ENCODE measurements at places on chromosomes 12 and 14.

- no peak for DNase-seq
Observed at GRCh38 chr14:91158091-91158790, 44.4 kb downstream of the DGLUCY start.

GRCh38 chr12:64457032-64457431 is 5.1 kb downstream of the TBK1 start:
- DNase-seq: no peak

DNA sequence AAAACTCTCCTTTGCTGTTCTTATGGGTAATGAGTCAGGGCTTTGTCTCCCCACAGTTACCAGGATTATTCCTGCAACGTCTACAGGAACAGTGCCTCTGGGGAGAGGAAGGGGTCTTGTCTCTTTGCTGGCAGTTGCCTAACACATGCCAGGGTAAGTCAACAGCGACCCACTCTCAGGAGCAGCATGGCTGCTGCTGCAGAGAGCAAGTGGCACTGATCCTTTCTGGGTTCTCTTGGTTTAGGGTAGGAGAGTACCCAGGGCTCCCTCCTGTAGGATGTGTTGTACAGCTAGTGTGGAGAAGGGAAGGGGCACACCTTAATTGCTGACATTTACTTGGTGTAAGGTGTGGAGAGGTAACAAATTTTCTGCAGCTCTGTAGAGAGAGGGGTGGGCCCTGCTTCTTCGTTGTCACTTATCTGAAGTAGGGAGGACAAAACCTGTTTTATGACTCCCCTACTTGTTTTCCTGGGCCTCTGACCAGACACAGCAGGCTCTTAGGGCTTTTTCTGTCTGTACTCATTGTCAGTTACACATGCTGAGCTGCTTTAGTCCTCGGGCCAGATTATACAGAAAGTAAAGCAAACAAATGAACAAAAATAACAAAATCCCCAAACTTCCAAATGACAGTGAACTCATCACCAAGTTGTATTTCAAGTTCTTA is 168.2 kb downstream of the ACSS3 start:
- DNase-seq: no peak

GRCh38 chr12:43127886-43128549 is 424.0 kb downstream of the ADAMTS20 start:
- DNase-seq: no peak

GRCh38 chr12:89253488-89253887 is 98.8 kb downstream of the DUSP6 start:
- DNase-seq: no peak

DNA sequence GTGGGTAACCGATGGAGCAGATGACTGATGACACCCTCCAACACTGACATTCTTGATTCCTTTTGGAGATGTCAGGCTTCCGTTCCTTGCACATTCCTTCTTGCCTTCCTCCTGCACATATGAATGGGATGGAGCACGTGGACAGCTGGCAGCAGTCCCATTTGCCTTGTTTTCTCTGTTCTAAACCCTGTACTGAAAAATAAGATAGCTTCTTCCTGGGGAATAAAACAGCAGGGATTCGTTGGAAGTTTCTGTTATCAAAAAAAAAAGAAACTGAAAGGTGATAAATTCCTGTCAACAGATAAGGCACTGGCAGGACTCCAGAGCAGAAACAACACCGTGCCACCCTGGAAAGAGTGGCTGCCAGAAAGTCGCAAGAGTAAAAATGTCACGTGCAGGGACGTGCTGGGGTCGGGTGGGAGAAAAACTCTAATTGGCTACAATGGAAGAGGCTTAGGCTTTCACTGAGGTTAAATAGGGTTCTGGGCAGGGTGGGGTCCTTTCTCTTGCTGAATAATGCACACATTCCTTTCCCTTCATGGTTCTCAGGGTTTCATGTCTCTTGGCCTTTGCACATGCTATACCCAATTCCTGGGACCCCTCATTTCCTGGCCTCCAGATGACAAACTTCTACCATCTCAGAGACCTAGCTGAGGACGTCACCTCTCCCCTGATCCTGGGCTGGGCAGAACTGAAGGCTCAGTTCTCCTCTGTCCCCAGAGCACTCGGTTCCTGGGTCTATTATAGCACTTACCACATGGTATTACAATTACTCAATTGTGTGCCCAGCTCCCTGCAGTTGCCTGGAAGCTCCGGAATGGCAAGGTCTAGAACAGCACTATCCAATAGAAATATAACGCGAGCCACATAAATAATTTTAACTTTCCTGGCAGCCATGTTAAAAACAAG is 7.0 kb upstream of the NUAK1 start:
- DNase-seq: no peak

- DNase-seq: no peak
Observed at GRCh38 chr14:99189201-99189801, 82.7 kb downstream of the BCL11B start.

DNA sequence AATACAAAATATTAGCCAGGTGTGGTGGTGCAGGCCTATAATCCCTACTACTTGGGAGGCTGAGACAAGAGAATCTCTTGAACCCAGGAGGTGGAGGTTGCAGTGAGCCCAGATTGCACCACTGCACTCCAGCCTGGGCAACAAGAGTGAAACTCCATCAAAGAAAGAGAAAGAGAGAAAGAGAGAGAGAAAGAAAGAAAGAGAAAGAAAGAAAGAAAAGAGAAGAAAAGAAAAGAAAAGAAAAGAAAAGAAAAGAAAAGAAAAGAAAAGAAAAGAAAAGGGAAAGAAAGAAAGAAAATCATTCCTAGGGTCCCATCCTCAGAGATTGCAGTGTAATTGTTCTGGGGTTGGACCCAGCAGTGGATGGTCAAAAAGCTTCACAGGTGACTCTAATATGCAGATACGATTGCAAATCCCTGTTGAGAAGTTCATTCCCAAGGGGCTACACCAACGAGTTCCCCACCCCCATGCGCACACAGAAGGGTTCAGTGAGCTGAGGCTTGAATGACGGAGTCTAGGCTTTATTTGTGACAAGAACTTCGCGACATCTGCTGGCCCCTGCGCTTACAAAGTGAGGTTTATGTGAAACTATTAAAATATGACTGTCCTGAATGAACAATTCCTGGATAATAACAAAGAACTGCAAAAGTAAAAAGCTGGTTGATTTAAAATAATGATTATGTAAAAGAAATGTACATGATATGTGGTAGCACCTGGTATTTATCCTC is 17.4 kb upstream of the RNASE12 start:
- no peak for DNase-seq

- no peak for DNase-seq
Observed at GRCh38 chr12:52059582-52060497, 8.6 kb downstream of the NR4A1 start.

DNA sequence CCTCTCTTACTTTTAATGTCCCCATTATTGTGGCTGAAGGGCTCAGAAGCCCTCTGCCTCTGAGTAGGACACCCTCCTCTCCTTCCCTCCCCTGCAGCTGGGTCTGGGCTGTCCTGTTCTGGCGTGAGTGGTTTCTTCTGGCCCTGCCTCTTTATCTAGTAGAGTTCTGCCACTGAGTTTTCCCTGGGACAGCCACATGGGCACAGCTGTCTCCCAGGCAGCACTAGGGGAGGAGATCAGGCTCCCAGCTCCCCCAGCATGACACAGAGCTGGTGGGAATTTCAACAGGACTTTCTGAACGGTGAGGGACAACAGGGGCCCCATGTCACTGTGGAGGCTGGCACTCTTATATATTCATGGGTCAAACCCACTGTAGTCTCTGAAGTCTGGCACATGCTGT is 21.4 kb downstream of the TMEM132C start:
- DNase-seq: no peak

DNA sequence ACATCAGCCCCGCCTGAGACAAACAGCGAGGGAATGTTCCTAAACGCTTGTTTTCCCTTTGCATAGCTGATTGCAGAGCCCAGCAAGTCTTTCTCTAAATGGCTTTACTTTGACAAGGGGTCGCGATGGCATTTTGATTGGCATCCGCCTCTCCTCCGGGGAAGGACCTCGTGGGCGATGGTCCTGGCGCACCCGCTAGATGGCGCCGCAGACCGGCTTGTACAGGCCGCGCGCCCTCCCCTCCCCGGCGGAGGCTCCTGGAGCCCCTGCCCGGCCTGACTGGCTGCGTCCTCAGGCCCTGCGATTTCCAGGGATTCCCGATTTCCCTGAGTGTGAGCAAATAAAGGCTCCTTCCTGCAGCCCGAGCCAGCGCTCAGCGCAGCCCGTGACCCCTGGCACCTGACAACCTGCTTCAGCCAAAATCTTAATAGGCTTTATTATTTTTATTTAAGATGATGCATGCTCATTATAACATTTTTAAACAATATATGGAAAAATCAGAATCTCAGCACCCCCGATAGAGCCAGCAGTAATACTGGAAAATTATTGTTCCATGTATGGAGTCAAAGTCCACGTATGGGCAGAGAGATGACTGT is 468.3 kb downstream of the AACS start:
- DNase-seq: no peak

DNA sequence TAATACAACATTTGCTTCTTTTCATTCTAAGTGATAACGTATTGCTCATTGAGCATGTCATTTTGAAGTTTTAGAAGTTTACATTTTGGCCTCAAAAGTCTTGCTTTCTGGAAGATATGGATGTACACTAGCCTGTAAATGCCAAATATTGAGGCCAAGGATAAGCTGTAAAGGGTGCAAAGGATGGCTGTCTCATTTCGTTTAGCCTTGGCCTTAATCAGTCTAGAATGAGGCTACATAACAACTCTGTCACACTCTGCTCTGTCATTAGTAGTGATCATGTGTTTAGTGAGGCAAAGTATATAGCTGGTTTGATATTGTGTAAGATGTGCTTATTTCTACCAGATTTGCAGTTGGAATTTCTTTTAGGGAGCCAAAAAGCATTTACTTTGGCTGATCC is 344.5 kb downstream of the TMTC2 start:
- DNase-seq: no peak

DNA sequence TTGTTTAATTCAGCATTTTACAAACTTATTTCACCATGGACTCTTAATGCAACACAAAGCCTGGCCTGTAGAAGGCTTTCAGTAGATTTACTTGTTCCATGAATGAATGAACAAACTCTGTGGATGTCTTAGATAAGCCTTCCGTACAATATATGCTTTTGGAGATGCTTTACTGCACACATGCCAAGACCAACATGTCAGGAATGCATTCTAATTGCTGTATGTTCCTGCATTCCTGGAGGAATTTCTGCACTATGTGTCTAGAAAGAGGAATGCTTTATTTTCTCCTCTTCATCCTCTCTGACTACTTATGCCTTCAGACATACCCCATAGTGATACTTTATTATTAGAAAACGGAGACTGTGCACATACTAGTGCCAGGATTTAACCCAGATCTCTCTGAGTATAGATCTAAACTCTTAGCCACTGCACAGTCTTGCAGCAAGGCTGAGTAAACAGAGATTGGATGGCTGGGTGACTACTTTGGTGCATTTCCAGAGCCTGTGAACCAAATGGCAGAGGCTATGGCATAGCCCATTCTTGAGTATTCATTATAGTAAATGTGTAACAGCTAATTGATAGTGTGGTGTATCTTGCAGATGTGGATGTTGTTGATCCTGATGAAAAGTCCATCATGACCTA is 108.2 kb downstream of the SYNE2 start:
- no peak for DNase-seq

DNA sequence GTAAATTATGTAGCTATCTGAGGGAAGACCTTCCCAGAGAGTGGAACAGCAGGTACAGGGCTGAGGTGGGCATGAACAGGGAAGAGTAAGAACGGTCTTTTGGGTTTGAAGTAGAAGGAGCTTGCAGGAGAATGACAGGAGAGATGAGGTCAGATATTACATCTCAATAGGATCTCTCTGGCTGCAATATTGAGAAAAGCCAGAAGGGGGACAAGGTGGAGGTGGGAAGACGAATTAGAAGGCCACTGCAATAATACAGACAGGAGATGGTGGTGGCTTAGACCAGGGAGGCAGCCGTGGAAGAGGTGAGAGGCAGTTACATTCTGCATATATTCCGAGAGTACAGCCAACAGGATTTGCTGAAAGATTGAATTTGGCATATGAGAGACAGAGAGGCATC is 310.2 kb downstream of the APAF1 start:
- DNase-seq: no peak

DNA sequence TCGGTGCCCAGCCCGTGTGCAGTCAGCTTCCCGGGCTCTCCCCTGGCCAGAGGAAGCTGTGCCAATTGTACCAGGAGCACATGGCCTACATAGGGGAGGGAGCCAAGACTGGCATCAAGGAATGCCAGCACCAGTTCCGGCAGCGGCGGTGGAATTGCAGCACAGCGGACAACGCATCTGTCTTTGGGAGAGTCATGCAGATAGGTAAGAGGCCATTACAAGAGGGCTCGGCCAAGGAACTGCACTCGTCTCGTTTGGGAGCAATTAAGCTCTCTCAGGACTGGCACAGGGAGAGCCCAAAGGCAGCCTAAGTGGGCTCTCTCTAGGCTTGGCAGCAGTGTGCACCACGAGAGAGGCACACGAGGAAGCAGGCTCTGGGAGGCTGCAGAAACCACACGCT is 3.7 kb downstream of the WNT5B start:
- DNase-seq: no peak

- no peak for DNase-seq
Observed at GRCh38 chr12:109255377-109255776, 53.7 kb downstream of the FOXN4 start.

GRCh38 chr12:130951636-130952035 is 2.1 kb upstream of the ADGRD1 start:
- DNase-seq: no peak

DNA sequence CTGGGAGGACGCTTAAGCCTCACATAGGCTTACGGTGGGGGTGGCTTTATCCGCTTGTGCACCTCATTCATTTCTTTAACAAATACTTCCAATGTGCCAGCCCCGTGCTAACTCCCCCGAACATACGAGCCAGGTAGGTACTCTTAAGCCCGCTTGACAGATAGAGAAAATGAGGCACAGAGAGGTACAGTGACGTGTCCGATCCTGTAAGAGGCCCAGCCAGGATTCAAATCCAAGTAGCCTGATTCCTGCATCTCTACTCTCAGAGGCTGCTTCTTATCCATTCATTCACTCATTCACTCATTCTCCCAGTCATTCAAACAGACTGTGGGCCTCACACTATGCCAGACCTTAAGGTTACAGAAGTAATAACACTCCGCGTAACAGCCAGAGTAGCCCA is 477 bp downstream of the OAS3 start:
- no peak for DNase-seq

DNA sequence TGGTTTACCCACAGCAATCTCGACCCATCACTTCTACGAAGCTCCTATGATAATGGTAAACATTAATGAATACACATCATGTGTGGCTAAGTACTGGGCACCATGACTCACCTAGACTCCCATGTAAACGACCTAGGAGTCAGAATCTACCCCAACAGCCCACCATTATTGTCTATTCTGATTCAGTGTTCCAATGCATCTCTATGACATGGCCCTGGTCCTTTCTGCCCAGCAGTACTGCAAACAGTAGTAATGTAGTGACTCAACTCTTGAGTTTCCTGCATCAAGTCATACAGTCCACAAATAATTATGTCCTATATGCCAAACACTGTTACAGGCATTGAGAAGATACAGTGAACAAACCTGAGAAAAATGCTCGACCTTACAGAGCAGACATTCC is 14.6 kb downstream of the GTF2A1 start:
- peak; percentile 15 for DNase-seq
